ENCODE measurements at places on chromosomes 12 and 14. TPM values are rescaled to one million over a fixed set of nuclear protein-coding genes. Genes with fewer than 3 reads are reported as not detected.
A peak's percentile ranks its signal among the peaks of the same experiment; 100 is the strongest.

Gene TPPP2
- not detected for polyA plus RNA-seq

Gene FOXA1
- polyA plus RNA-seq = not detected

Gene TMEM30B
- 5.3 TPM for polyA plus RNA-seq

Gene LRRC43
- not detected for polyA plus RNA-seq

Gene STAB2
- polyA plus RNA-seq = not detected

Gene EML5
- polyA plus RNA-seq = 0.46 TPM

Gene CISTR
- not detected for polyA plus RNA-seq

Gene MTHFD1
- 42.2 TPM for polyA plus RNA-seq

Gene STAC3
- 0.61 TPM for polyA plus RNA-seq

Gene PNP
- 101 TPM for polyA plus RNA-seq

Gene MORN3
- polyA plus RNA-seq = 6.3 TPM

Gene KRT72
- polyA plus RNA-seq = not detected

- DNase-seq = no peak
These were observed 54.9 kb downstream of the SLC16A7 start for GRCh38 chr12:59650588-59651228.

- peak; percentile 39 for DNase-seq
These were observed 18.1 kb upstream of the NEK9 start for GRCh38 chr14:75144944-75145343.

GRCh38 chr12:28446031-28446430 is 255.8 kb downstream of the CCDC91 start:
- no peak for DNase-seq

- DNase-seq = no peak
These were observed 100.7 kb downstream of the RPL10L start for GRCh38 chr14:46550836-46551235.

DNA sequence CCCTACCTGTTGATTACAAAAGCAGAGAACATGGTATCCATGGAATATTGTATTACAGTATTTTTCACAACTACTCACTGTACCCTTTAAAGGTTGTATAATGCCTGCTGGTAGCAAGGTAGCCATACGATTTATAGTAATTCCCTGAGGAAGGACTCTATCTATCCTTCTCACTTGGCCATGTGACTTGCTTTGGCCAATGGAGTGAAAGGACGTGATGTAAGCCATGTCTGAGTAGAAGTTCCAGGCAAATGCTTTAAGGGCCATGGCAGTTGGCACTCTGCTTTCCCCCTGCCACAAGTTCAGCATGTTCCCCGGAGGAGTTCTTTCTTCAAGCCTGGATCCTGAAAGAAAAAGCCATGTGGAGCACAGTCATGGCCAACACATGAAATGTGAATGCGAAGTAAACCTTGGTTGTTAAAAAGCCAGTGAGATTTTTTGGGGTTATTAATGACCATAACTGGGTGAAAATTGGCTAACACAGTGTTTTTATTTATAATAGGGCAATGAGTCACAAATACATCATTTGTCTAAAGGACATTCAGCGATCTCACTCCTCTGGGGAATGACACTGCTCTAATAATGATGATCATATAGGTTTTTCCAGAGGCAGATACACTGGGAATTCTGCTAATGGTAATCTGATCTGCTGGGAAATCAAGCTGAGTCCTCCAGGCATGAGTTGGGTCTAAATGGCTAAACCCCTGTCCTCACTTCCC is 67.4 kb upstream of the SLC38A2 start:
- no peak for DNase-seq

DNA sequence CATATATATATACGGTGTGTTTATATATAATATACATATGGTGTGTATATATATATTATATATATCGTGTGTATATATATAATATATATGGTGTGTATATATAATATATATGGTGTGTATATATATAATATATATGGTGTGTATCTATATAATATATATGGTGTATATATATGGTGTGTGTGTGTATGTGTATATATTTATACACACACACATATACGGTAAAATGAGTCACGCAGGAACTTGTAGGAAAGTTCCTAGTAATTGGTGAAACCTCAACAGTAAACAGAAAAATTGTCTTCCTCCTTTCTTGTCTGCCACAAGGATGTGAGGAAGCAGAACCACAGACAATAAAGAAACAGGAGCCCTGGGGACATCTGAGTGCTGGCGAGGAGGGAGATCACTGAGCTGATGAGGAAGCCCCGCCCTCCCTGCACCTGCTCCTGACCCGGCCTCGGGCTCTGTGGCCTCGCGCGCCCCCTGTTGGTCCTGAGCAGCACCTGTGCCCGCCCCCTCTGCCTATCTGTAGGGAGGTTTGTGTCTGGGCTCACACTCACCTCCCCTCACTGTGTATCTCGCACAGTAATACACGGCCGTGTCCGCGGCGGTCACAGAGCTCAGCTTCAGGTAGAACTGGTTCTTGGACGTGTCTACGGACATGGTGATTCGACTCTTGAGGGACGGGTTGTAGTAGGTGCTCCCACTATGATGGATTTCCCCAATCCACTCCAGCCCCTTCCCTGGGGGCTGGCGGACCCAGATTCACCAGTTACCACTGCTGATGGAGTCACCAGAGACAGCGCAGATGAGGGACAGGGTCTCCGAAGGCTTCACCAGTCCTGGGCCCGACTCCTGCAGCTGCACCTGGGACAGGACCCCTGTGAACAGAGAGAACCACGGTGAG is 1079.4 kb downstream of the TMEM121 start:
- peak; percentile 77 for DNase-seq

DNA sequence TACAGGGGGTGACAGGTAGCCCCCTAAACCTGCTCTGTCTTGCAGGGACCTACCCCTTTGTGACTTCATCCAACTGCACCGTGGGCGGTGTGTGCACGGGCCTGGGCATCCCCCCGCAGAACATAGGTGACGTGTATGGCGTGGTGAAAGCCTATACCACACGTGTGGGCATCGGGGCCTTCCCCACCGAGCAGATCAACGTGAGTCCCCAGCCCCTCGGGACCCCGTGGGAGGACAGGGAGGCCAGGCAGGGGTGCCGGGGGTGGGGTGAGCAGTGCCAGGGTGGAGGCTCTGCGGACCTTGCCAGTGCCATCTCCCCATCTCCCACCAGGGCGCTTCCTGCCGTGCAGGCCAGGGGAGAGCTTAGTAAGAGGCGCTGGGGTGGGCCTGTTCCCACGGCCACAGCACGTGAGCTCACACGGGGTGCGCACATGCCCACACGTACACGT is 11.1 kb upstream of the SIVA1 start:
- no peak for DNase-seq

- no peak for DNase-seq
These were observed 80.2 kb downstream of the TMTC1 start for GRCh38 chr12:29703528-29703927.

- DNase-seq = no peak
These were observed 3.0 kb downstream of the PIP4P1 start for GRCh38 chr14:20458031-20458789.

GRCh38 chr14:95504135-95505029 is 12.1 kb downstream of the SYNE3 start:
- DNase-seq = no peak

DNA sequence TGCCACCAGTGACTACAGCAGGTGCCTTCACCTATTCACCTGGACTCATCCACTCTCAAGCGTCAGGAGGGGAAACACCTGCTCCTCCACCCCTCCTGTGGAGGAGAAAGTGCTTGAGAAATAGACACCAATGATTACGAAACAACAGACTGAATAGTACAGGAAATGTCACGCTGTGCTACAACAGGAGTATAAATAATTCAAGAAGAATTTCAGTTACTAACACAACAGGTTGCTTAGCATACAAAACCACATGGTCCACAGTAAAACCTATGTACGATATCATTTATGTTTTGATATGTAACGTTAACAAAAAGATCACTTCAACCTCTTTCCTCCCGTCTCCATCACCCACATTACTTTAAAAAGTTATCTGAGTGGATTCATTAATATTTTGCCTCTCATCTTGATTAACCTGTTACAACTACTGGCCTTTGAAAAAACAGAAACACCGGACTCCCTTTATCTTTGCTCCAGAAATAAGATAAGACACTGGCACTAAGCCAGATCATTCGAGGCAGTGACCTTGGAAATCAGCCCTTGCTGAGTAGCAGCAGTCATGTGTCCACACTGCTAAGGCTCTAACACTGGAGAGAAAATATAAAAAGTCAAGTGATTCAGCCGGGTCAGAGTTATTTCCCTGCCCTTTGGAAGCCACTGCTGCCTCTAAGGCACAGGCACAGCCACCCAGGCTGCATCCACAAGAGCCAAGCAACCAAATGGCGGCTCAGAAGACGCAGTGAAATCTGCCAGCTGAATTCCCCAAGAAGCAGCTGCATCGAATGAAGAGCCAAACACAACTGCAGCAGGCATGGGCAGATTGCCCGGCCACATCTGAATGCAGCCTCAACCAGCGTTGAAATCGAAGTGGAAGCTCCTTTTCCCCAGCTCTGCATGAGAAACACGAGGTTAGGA is 40.9 kb downstream of the NT5DC3 start:
- DNase-seq = no peak

DNA sequence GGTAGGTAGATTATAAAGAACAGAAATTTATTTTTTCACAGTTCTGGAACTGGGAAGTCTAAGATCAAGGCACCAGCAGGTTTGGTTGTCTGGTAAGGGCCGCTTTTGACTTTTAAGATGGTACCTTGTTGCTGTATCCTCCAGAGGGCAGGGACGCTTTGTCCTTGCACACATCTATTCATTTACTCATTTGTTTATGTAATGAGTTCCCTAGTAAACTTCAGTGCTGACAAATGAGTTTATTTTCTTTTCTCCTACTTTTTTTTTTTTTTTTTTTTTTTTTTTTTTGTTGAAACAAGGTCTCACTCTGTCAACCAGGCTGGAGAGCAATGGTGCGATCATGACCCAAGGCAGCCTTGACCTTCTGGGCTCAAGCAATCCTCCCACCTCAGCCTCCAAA is 195.7 kb downstream of the FBXL14 start:
- no peak for DNase-seq

DNA sequence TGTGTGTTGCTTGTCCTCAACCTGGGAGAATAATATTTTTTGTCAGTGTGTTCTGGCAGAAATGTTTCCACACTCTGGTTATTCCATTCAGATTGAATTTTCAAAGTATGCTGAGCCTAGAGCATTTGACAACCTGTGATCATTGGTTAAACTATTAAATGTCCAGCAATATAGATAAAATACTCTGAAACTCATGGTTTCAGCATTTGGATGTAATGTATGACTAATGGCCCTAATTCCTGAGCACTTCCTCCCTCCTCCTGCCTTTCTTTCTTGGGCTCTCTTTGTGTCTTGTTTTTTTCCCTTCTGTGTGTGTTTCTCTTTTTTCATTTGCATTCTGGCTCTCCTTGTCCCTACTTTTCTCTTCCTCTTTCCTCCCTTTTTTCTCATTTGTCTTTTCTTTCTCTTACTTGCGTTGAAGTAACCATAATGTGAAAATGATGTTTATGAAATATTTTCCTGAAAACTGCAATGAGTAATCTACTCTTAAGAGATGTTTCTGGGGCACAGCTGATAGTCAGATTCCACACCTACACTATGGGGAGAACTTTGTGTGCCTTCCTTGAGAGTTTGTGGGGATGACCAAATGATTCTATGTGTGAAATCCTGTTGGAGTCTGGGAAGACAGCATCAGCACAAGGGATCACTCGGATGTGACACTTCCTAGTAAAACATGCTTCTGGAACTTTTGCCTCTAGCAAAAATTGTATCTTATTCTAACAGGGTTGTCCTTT is 74.6 kb downstream of the FRMD6 start:
- DNase-seq = no peak

GRCh38 chr14:55404173-55404854 is 7.3 kb downstream of the ATG14 start:
- no peak for DNase-seq

DNA sequence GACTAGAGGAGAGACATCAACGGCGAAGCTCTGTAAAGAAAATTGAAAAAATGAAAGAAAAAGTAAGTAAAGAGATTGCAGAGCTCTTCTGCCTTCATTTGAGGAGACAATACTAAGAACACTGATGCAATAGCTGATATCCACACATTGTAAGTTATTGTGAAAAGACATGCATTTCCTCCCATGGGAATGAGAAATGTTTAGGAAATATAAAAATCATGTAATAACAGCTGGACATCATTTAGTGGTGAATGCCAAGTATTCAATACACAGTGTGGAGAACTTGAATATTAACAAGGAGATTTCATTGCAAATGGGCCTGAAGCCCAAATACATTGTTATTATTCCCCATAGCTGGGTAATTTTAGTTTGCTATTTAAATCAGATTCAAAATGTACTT is 179.2 kb downstream of the KICS2 start:
- no peak for DNase-seq

DNA sequence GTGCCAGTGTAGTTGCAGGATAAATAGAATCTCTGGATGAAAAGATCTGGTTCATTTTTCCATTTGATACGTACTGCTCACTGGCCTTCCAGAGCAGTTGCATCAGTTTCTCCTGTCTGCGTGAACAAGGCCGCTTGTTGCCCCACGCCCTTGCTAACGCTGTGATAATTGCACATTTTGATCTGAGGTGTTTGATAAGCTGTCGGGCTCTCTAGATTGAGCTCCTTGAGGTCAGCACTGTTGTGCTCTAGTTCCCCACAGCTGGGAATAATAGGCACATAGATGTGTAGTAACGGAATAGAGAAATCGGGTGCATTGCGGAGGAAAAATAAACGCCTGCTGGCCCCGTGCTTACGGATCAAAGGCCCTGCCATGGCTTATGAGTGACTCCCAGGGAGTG is 42.8 kb upstream of the TRAF3 start:
- no peak for DNase-seq

- peak; percentile 22 for DNase-seq
These were observed 97.3 kb downstream of the ESR2 start for GRCh38 chr14:64196814-64197411.

GRCh38 chr12:28457785-28458184 is 267.5 kb downstream of the CCDC91 start:
- no peak for DNase-seq

DNA sequence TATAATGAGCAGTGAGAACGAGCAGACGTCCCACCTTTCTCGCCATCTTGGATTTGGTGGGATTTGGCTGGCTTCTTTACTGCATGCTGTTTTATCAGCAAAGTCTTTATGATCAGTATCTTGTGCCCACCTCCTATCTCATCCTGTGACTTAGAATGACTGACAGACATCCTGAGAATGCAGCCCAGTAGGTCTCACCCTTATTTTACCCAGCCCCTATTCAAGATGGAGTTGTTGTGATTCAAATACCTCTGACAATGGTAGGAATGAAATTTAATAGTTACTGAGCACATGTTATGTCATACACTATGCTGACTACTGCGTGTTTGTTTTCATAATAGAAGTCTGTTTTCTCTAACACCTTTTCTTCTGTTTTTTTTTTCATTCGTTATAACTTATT is 1.9 kb downstream of the TMTC3 start:
- no peak for DNase-seq
